ENCODE measurements at places on chromosomes 12 and 14.

GRCh38 chr14:68042586-68043210 lies 223.1 kb downstream of the RAD51B start:
- DNase-seq: no peak

DNA sequence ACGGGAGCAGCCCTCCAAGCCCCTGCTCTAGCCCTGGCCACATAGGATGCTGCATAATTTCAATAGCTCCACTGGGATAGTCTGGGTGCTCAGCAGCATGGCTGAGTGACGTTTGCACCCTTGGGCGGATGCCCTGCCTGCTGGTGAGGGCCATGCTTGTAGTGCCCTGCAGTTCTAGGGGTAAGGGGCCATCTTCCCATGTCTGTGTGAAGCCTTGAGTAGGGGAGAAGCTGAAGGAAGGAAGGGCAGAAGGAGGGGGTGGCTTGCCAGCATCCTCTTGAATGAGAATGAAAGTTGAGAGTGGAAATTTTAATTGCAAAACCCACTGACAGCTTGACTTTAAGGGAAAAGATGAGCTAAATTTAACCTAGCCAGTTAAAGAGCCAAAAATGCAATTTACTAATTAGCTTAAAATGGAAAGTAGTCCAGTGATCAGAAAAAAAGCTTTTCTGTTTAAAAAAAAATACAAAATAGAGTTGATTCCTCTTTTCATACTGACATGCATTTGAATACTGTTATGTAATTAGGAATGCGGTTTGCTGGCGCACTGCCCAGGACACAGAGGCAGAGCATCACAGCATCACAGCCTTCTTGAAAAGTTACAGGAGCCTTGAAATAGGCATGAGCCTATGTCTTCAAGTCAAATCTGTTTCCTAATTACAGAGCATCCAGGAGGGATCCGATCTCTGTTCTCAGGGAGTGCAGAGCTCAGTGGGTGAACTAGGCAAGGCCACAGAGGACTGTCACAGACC lies 18.5 kb upstream of the EML1 start:
- no peak for DNase-seq

DNA sequence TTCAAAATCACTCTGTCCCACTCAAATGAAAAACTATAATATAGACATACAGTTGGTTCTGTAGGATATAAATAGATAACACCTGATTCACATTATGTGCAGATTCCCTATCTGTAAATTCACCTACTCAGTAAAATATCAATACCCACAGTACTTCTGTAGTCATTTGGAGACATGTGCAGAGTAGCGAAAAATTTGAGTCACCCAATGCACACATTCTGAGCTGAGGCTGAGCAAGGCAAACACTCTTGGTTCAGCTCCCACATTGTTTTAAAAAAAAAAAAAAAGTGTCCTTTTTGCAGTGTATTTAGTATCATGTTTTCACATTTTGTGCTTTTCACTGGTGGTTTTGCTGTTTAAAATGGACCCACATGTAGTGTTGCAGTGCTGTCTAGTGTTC lies 27.3 kb upstream of the BBS10 start:
- no peak for DNase-seq

- DNase-seq: peak; percentile 14
Observed at GRCh38 chr12:87310126-87310525, 719.1 kb downstream of the C12orf50 start.

DNA sequence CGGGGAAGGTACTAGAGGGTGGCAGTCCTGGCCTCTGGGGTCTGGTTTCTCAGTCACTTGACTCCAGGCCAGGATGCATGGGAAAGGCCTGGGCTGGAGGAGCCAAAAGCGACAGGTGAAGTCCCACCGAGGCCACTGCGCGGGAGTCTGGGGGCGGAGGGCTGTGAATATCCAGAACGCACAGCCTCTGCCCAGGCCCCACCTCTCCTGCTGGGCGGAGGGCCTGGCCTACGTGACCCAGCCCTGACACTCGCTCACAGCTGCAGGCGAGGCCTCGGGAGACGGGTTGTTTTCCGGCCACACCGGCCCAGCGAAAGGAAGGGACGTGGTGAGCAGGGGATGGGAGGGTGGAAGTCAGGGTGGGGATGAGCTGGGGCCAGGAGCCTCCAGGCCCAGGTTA lies 91.2 kb downstream of the RFLNA start:
- no peak for DNase-seq

DNA sequence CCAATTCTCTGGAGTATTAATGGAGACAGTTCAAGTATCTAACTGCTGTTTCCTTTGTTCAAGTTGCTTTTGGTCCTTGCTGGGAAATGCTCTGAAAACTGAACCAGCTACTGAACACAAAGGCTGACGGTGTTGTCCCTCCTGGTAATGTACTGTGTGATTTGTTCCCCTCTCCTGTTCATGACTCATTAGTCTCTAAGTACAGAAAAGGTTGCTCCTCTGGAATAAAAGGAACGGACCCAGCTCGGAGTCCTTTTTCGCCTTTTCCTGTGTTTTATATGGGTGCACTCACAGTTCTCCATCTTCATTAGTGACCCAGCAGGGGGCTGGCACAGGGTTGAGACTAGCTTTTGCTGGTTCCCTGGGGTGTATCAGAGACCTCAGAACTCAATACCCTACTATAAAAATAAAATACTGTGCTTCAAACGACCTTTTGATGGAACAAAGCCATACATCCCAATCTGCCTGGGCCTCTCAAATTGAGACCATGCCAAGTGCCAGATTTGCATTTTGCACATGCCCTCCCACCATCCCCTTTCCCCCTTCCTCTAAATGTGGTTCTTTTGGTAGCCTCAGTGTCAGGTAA lies 269.7 kb downstream of the RAD51B start:
- DNase-seq: no peak

DNA sequence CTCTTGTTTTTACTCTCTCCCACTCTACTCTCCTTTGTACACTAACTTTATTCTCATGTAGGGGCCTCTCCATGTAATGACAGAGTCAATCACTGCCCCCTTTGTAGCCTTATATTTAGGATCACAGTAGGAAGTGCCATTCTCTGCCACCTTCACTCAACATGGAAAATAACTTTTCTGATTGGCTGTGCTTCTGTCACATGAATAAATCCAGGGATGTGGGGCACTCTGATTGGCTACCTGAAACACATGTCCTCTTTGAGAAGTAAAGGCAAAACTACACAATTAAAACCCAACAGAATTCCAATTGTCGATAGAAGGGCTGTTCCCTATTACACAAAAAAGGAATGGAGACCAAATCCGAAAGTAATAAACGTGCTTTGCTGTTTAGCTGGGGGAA lies at the start of gene RNASE9:
Gene RNASE9 (minus strand): TSS at position 87 of the 400 bp plus-strand sequence.
- no peak for DNase-seq

DNA sequence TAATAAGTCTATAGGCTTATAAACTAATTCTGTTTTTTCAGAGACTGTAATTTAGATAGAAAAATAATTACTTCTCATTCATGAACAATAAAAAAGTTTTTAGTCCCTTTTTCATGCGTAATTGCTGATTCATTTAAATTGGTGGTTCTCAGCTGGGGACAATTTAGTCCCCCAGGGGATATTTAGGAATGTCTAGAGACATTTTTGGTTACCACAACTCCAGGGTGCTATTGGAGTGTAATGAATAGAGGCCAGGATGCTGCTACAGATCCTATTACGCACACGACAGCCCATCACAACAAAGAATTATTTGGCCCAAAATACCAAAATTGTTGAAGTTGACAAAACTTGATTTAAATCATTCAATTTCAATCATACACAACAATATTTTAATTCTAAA lies 22.8 kb upstream of the VCPKMT start:
- no peak for DNase-seq

DNA sequence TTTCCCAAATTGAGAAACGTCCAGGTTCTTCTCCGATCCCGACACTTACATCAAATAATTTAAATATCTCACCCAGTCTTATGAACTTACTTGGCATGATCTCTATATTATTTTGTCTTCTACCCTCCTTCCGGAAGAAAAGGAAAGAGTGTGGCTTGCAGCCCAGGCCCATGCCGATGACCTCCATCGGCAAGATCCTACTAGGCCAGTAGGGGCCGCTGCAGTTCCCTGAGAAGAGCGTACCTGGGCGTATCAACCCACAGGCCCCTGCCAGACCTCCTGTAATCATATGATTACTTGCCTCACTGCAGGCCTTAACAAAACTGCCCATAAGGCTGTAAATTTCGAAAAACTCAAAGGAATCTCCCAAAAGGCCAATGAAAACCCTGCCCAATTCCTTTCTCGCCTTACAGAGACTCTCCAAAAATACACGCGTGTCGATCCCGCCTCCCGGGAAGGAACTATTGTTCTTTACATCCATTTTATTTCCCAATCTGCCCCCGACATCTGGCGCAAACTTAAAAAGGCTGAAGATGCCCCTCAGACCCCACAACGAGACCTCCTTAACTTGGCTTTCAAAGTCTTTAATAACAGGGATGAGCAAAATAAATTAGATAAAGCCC lies 69.6 kb downstream of the MOK start:
- peak; percentile 49 for DNase-seq

GRCh38 chr12:116104167-116104767 lies 173.2 kb downstream of the MED13L start:
- no peak for DNase-seq

GRCh38 chr14:87898301-87898700 lies 94.7 kb downstream of the GALC start:
- no peak for DNase-seq

- DNase-seq: no peak
Observed at GRCh38 chr12:87603727-87604126, 425.5 kb downstream of the C12orf50 start.

DNA sequence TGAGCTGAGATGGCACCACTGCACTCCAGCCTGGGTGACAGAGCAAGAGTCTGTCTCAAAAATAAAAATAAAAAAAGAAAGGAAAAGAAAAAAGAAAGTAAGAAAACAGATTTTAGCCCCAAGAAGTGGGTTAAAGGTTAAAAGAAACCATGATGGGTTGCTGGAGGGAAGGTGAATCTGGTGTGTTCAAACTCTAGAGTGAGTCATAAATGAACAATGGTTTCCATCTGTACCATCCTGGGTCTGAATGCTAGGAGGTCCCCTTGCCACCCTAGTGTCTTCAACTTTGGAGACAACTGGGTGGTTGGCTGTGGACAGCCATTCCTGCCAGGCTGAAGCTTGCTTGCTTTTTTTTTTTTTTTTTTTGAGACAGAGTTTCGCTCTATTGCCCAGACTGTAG lies 1.6 kb upstream of the RPS26 start:
- no peak for DNase-seq

DNA sequence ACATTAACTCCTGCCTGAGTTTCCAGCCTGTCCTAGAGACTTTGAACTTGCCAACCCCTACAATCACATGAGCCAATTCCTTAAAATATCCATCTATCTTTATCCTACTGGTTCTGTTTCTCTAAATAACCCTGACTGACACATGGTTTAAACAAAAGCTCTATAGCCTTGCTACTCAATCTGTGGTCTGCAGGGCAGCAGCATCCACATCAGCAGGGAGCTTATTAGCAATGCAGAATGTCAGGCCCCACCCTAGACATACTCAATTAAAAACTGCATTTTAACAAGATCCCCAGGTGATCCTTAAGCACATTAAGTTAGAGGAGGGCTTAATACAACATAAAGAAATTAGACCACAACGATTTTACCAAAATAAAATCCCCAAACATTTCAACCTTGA lies 108.3 kb upstream of the CPSF6 start:
- no peak for DNase-seq

DNA sequence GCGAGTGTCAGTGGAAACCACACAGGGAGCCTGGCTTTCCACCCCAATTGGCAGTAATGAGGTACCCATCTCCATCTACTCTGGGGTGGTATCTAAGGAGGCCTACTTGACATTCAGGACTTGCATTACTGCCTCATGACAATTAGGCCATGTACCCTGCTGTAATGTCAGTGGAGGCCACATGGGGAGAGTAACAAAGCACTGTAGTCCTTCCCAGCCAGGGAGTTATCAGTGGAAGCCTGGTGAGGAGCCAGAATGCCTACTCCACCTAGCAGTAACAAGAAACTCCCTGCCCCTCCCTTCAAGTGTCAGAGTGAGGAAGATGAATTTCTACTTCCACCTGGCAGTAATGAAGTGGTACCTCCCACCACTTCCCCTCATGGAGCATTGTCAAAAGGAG lies 12.5 kb downstream of the TIMM9 start:
- no peak for DNase-seq

- no peak for DNase-seq
Observed at GRCh38 chr12:88642675-88643431, 62.6 kb upstream of the KITLG start.

- no peak for DNase-seq
Observed at GRCh38 chr12:27686147-27686546, 10.1 kb upstream of the REP15 start.

DNA sequence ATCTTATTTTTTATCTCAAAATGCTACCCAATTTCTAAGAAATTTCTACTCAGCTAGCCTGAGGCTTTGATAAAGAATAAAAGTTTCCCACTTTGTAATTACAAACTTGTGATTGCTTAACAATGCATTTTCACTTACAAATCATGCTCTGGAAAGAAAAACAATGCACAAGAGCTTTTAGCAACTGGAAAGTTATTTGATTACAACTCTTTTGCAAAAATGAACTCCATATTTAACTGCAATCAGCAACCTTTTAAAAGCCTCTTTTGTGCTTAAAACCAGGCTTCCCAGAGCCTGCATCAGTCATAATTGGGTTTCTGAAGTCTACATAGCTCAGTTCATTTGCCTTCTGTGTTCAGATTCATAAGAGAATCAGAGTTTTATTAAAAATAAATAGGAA lies 395.2 kb downstream of the PAWR start:
- DNase-seq: no peak

- no peak for DNase-seq
Observed at GRCh38 chr14:50312734-50313054, 570 bp downstream of the DMAC2L start.

- no peak for DNase-seq
Observed at GRCh38 chr12:102374190-102374589, 106.2 kb downstream of the IGF1 start.

DNA sequence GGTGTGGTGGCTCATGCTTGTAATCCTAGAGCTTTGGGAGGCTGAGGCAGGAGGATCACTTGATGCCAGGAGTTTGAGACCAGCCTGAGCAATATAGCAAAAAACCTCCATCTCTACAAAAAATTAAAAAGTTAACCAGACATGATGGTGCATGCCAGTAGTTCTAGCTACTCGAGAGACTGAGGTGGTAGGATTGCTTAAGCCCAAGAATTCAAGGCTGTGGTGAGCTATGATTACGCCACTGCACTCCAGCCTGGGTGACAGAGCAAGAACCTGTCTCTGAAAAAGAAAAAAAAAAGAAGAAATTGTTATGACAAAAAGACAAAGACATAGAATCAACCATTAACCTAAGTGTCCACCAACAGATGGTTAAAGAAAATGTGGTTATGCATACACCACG lies 2.1 kb upstream of the ATP23 start:
- no peak for DNase-seq

DNA sequence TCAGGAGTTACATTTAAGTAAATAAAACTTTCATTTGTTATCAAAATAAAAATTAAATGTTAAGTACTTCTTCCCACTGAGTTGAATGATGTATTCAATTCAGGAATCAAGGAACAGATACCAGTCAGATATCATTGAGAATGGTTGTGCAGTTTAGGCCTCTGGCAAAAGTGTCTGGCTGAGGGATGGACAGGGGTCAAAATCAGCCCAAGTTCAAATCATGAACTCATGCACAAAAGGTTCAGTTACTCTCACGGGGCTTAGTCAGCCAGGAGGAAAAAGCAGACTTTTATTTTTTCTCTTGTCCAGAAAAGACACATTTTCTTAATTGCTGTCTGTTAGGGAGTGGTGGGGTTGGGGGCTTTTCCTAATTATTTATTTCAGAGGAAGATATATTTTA lies 166.3 kb downstream of the RASSF9 start:
- DNase-seq: no peak

- no peak for DNase-seq
Observed at GRCh38 chr12:89140602-89141238, 211.6 kb downstream of the DUSP6 start.

Data from right renal pelvis (tissue), 4 donors.